ENCODE measurements at places on chromosomes 7 and 10.

DNA sequence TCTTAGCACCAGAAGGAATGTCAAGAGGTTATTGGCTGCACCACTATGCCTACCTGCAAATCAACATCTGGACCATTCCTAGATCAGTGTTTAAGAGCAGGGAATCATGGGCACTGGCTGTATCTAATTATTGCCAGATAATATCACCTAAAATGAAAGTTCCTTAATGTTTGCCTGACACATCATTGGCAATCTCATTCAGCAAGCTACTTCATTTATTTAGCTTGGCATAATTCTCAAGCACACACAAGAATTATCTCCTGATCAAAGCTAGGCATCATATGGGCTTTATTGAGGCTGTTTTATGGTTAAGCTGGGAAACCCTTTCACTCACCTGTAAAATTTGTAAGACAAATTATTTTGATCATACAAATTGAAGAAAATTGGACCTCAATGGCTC, 581.7 kb downstream of the INHBA start:
- DNase-seq = no peak

GRCh38 chr7:75534727-75535307, 42.7 kb downstream of the SPDYE5 start:
- DNase-seq = peak; percentile 69

GRCh38 chr10:104816501-104816900, 175.4 kb downstream of the SORCS3 start:
- no peak for DNase-seq

- DNase-seq = no peak
These were observed 53.0 kb downstream of the C1GALT1 start for GRCh38 chr7:7235347-7235746.

- peak; percentile 6 for DNase-seq
These were observed 95.5 kb downstream of the UBE3C start for GRCh38 chr7:157234271-157234670.

GRCh38 chr10:76033457-76034196, 602.2 kb downstream of the LRMDA start:
- DNase-seq = peak; percentile 38

GRCh38 chr7:121178869-121179497, 149.8 kb upstream of the WNT16 start:
- DNase-seq = no peak

GRCh38 chr10:133161486-133162109, 1.6 kb downstream of the KNDC1 start:
- no peak for DNase-seq

DNA sequence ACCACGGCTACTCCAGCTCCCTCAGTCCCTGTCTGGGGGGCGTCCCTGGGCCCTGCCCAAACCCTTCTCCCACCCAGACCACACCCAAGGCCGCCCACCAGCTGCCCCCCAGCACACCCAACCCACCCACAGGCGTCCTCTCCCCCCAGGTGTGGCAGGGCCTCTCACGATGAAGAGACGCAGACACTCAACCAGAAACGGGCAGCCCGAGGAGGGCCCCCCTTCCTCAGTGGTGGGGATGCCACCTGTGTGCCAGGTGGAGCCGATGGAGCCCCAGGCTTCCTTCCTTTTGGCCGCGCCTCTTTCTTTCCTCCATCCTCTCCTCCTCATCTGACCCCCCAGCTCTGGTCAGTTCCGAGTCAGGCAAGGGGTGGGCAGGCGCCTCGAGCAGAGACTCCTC, 28.7 kb downstream of the ADGRA1 start:
- DNase-seq = no peak

GRCh38 chr10:110211465-110211843, 4.0 kb downstream of the MXI1 start:
- no peak for DNase-seq

DNA sequence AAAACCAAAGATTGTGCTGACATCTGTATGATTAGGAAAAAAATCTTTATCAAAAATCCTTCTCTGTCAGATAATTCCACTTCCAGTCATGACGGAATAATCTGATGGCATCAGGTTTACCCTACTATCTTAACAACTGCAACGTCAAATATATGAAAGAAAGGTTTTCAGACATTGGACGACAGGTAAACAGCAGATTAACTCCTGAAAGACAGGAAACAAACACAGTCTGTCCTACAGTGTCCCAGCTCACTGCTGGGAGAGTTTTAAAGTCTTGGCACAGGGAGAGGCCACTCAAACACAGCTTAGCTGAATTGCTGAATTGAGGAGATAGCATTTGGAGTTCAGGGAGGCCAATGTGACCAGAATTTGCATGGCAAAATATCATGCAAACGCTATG, 186.3 kb upstream of the KCTD7 start:
- no peak for DNase-seq

- DNase-seq = no peak
These were observed 757.2 kb upstream of the PHF14 start for GRCh38 chr7:10216462-10216861.

DNA sequence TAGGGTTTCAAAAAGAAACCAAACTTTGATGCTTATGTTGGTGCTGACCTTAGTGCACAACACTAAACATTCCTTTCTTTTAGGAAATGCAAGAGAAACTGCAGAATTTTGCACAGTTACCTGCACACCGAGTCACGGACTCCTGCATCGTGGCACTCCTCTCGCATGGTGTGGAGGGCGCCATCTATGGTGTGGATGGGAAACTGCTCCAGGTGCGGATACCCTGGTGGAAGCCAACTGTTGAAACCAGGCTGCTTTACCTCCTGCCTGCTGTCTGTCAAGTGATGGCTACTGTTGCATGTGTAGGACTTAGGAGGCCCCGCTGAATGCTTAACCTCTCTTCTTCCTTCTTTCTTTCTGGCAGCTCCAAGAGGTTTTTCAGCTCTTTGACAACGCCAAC, 11.7 kb downstream of the CASP2 start:
- DNase-seq = no peak

GRCh38 chr10:130189608-130190054, 53.4 kb downstream of the GLRX3 start:
- DNase-seq = no peak

DNA sequence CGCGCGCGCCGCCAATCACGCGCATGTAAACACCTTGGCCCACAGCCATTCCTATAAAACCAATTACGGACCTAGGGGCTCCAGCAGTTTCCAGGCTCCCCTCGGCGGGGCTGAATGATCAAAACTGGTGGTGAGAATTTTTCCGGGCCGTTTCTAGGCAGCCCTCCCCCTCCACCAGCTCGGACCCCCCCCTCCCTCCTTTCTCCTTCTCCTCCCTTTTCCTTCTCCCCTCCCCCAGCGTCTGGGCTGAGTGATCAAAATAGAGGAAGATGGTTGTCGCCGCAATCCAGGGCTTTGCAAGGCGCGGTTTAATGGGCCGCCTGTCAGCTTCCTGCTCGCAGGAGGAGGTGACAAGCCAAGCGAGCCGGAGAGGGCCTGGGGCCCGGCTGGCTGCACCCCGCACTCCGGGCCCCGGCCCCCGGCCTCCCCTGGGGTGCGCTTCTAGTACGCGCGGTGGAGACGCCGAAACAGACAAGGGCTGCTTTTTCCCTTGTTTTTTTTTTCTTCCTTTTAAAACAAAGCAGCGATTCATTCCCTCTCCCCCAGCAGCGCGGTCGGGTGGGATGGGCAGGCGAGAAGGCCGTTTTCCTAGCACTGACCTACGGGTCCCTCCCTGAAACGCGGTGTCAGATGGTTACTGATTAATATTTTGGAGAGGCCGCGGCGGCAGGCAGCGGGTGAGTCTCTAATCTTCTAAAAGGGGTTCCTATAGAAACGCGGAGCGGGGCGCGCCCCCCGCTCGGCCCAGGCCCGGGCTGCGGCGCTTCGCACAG, 528 bp upstream of the TNRC18 start:
- DNase-seq = peak; percentile 99

- DNase-seq = no peak
These were observed 44.7 kb downstream of the ZNF467 start for GRCh38 chr7:149728491-149729375.

DNA sequence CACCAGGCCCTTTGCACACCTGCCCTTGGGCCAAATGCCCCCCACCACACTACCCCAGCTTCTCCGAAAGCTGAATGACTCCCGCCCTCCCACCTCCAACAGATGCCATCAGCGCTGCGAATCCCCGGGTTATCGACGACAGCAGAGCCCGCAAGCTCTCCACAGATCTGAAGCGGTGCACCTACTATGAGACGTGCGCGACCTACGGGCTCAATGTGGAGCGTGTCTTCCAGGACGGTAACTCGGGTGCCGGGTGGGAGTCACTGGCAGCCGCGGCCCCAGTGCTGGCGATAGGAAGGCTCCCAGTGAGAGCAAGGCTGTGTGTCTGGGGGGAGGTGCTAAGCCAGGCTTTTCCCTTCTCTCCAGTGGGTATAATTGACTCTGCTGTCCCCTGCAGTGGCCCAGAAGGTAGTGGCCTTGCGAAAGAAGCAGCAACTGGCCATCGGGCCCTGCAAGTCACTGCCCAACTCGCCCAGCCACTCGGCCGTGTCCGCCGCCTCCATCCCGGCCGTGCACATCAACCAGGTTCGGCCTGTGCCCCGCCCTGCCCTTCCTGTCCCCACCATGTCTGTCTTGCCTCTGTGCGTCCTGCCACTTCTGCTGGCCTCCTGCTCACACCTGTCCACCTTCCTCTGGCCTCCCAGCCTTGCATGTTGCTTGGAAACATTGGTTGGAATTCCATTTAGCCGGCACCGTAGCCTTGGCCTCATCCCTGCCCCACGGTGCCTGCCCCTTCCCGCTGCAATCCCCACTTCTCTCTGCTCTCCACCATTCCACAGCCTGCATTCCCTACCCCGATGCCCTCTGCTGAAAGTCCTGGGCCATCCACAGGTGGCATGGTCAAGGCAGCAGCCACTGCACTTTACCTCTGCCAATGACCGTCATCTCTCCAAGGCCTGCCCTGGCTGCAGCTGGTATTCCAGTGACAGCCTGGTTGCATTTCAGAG, 32.1 kb downstream of the AGAP3 start:
- DNase-seq = no peak

GRCh38 chr10:1782841-1783240, 45.5 kb upstream of the ADARB2 start:
- DNase-seq = no peak

DNA sequence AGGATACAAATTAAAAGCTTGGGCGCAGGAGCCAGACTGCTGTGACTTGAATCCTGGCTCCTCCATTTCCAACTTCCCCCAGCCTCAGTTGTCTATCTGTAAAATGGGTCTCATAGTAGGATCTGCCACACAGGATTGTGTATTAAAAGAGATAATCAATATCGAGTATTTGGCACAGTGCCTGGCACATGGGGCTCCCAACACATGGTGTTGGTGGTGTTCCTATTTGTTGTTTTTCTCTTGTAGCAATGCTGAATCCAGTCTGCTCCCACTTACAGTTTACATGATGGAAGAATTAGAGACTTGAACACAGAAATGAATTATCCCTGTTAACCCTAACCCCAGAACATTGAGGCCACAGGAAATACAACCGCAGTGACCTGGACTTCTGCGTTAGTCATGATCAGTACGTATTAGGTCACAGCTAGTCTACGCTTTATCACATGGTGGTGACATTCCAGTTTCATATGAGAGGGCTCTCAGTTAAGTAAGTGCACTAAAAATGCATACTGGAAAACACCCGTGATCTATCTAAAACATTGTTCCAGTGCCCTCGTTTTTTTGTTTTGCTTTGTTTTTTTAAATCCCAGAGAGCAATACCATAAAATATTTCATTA, 169.5 kb upstream of the KLF14 start:
- DNase-seq = peak; percentile 94

GRCh38 chr10:106660550-106660949, 504.0 kb downstream of the SORCS1 start:
- no peak for DNase-seq

DNA sequence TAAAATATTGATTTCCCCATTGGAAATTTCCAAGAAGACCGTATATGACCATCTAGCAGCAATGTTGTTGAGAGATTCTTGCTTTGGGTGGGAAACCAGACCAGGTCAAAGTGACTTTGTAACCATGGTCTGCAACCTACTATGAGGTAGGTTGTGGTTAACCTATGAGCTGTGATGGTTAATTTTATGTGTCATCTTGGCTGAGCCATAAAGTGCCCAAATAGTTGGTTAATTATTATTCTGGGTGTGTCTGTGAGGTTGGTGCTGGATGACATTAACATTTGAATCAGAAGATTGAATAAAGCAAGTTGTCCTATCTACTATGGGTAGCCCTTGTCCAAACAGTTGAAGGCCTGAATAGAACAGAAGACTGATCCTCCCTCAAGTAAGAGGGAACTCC, 18.3 kb upstream of the RALA start:
- peak; percentile 56 for DNase-seq

DNA sequence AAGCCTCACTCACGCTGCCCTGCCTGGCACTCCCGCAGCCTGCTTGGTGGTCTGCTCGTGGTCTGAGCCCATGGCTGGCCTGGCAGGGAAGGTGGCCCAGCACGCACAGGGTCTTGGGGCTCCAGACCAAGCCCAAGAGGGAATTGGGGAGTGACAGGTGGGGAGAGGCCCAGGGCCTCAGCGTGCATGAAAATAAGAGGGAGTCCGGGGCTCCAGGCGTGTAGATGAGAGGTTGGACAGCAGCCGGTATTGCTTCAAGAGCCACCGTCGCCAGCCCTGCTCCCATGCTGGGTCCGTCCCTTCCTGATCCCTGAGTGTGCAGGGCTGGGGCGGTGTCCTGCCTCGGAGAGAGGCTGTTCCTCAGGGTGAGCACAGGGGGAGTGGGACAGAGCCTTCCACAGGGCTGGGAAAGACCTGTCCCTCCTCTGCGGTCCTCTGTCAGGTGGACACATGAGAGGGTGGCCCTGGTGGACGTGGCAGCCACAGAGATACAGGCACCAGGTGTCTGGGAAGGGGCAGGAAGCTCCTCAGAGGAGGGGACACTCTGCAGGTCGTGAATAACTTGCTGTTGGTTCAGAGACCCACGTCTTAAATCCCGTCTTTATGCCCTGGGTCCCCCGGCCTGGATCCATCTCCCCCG, 113.1 kb downstream of the INPP5A start:
- no peak for DNase-seq

DNA sequence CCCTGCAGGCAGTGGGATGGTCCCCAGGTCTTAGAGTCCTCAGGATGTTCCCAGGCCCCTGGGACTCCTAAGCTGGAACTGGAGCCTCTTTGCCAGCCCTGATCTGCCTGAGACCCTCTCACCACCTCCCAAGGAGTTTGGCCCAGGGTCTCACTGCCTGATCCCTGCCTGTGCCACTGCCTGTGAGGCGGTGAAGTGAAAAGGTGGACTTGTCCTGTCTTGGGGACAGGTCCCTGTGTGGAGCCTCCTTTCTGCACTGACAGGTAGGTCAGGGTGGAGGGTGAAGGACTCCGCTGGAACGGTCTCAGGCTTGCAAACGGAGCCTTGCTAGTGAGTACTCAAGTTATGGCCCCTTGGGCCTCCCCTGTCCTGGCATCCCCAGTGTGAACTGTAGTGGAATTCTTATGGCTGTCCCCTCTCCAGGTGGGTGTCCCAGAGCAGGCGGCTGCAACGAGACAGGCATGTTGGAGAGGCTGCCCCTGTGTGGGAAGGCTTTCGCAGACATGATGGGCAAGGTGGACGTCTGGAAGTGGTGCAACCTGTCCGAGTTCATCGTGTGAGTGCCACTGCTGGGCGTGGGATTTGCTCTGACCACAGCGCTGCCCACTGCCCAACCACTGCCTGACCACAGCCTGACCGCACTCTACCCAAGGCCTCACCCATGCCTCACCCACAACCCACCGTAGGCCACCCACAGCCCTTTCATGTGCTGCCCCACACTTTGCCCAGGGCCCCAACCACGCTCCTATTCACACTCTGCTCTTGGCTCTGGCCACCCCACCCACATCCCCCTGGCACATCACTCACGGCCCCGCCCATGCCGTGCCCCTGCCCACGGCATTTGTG, 19.5 kb downstream of the RAMP3 start:
- no peak for DNase-seq
